Naive thymus-derived CD4-positive, alpha-beta T cell (primary cell): ENCODE measurements at places on chromosomes 5 and 9. TPM values are rescaled to one million over a fixed set of nuclear protein-coding genes. Genes with fewer than 3 reads are reported as not detected.

Gene GMCL2
- not detected for total RNA-seq

Gene ZNF366
- 0.11 TPM for total RNA-seq

Gene CPLANE1
- total RNA-seq, result 12.4 and 14.7 TPM in 2 replicates

Gene CBY3
- total RNA-seq, result 0.62 TPM

Gene SEMA6A
- total RNA-seq, result not detected

Gene LCN10
- 3.2 TPM for total RNA-seq

Gene TXNDC8
- total RNA-seq, result not detected

Gene XPA
- 16.4 and 16.7 TPM in 2 replicates for total RNA-seq

Gene RHOBTB3
- total RNA-seq, result 9.6 TPM

Gene SLC34A3
- not detected in 2 replicates for total RNA-seq

DNA sequence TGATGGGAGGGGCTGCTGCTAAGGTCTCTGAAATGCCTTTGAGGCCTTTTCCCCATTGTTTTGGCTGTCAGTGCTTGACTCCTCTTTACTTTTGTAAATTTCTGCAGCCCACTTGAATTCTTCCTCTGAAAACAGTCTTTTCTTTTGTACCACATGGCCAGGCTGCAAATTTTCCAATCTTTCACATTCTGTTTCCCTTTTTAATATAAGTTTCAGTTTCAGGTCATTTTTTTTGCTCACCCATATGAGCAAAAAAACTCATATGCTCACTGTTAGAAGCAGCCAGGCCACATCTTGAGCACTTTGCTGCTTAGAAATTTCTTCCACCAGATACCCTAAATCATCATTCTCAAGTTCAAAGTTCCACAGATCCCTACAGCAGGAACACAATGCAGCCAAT is 234.6 kb upstream of the ADRA1B start:
- no peak overlapping the region for H3K27ac ChIP-seq
- H3K4me3 ChIP-seq, result no peak overlapping the region
- no peaks in the 10 kb centered on the region for H3K36me3 ChIP-seq
- no peak for DNase-seq
- no peaks in the 10 kb centered on the region for H3K4me1 ChIP-seq

- no peaks in the 10 kb centered on the region for H3K4me1 ChIP-seq
- no peak overlapping the region for H3K4me3 ChIP-seq
- H3K27ac ChIP-seq, result no peak overlapping the region
- H3K36me3 ChIP-seq, result no peaks in the 10 kb centered on the region
These were observed 164.1 kb downstream of the HSD17B3 start for GRCh38 chr9:96137671-96138429.

DNA sequence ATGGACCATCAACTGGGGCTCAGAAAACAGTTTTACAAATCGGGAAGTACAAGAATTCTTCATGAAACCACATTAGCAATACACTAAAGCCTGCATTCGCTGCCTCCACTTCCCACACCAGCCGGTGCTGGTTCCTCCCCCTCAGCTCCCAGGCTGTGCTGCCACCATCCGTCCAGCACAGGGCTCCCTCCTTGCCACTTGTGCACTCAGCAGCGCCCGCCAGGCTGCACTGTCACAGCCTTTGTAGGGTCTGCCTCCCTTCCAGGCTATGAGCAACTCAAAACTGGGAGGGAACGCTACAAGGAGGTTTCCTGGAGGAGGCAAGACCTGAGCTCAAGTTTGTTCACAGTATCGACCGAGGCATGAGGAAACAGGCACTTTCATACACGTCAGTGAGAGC is 7.7 kb downstream of the MAPK9 start:
- no peak overlapping the region for H3K27ac ChIP-seq
- no peak for DNase-seq
- H3K4me1 ChIP-seq, result no peaks in the 10 kb centered on the region

DNA sequence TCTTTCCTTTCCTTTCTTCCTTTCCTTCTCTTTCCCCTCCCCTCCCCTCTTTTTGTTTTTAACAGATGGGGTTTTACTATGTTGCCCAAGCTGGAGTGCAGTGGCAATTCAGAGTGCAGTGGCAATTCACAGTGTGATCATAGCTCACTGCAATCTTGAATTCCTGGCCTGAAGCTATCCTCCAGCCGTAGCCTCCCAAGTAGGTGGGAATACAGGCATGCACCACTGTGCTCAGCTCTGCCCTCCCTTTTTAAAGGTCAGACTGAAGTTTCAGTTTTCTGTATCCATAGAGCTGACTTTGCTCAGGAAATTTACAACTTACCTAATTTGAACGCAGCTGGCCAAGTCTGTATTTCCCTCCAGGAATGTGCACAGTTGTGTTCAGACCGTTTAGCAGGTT is 696 bp downstream of the CCL28 start:
- H3K27ac ChIP-seq, result no peak overlapping the region
- DNase-seq, result no peak
- H3K27me3 ChIP-seq, result no peaks in the 10 kb centered on the region
- no peak overlapping the region for H3K4me3 ChIP-seq
- H3K4me1 ChIP-seq, result no peaks in the 10 kb centered on the region
- H3K36me3 ChIP-seq, result no peaks in the 10 kb centered on the region

GRCh38 chr5:663436-664342 is 29.5 kb downstream of the TPPP start:
- DNase-seq, result no peak
- H3K27me3 ChIP-seq, result no peaks in the 10 kb centered on the region
- peaks cover 56% of the 10 kb centered on the region for H3K36me3 ChIP-seq
- H3K4me1 ChIP-seq, result no peaks in the 10 kb centered on the region
- H3K27ac ChIP-seq, result no peak overlapping the region

- no peaks in the 10 kb centered on the region for H3K27me3 ChIP-seq
- H3K36me3 ChIP-seq, result no peaks in the 10 kb centered on the region
- H3K4me1 ChIP-seq, result no peaks in the 10 kb centered on the region
- no peak for DNase-seq
These were observed 20.4 kb upstream of the GDNF start for GRCh38 chr5:37860206-37860605.

GRCh38 chr5:78605611-78606010 is 43.0 kb downstream of the LHFPL2 start:
- H3K4me1 ChIP-seq, result no peaks in the 10 kb centered on the region
- DNase-seq, result no peak
- H3K27ac ChIP-seq, result no peak overlapping the region
- H3K36me3 ChIP-seq, result no peaks in the 10 kb centered on the region

- no peaks in the 10 kb centered on the region for H3K27me3 ChIP-seq
- no peak overlapping the region for H3K4me3 ChIP-seq
- peaks cover 10% of the 10 kb centered on the region for H3K4me1 ChIP-seq
- no peak for DNase-seq
These were observed 3.8 kb downstream of the EGR1 start for GRCh38 chr5:138468966-138469539.

GRCh38 chr5:177084175-177084574 is 2.5 kb upstream of the FGFR4 start:
- H3K4me3 ChIP-seq, result no peak overlapping the region
- no peaks in the 10 kb centered on the region for H3K36me3 ChIP-seq
- no peak overlapping the region for H3K27ac ChIP-seq
- no peak for DNase-seq

GRCh38 chr5:103744159-103744558 is 181.6 kb upstream of the NUDT12 start:
- no peaks in the 10 kb centered on the region for H3K4me1 ChIP-seq
- DNase-seq, result no peak
- no peak overlapping the region for H3K4me3 ChIP-seq
- H3K27me3 ChIP-seq, result no peaks in the 10 kb centered on the region

- H3K36me3 ChIP-seq, result no peaks in the 10 kb centered on the region
- no peak overlapping the region for H3K27ac ChIP-seq
- no peaks in the 10 kb centered on the region for H3K4me1 ChIP-seq
- H3K4me3 ChIP-seq, result no peak overlapping the region
These were observed 3.2 kb downstream of the PAPPA start for GRCh38 chr9:116156621-116157314.

DNA sequence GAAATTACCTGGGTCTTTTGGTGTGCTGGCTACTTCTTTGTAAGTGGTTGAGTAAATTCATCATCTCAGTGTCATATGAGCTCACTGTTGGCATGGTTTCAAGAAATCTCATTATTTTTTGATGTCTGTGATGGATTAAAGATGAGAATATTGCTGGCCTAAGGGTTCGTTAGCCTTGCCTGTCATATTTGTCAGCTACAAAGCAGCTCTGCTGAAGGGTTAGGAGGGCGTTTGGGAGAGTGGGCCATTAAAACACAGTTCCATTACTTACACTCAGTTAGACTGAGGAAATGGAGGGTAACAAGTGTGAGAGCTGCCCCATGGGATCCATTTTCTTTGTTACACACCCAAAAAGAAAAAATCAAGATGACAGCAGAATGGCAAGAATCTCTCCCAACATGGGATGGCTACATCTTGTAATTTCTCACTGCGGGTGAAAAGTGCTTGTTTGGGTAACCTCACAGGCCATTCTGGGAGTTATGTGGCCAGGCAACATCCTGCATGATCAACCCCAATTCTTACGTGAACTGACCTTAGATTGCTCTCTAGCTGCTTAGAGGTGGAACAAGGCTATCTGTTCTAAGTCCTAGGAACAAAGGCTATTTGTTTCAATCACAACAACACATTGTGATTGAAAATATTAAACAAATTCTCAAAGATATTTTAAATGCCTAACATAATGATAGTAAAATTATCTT is 609.5 kb upstream of the RGMB start:
- H3K4me3 ChIP-seq, result no peak overlapping the region
- DNase-seq, result no peak
- H3K27me3 ChIP-seq, result no peaks in the 10 kb centered on the region
- no peaks in the 10 kb centered on the region for H3K36me3 ChIP-seq
- H3K27ac ChIP-seq, result no peak overlapping the region
- H3K4me1 ChIP-seq, result no peaks in the 10 kb centered on the region

DNA sequence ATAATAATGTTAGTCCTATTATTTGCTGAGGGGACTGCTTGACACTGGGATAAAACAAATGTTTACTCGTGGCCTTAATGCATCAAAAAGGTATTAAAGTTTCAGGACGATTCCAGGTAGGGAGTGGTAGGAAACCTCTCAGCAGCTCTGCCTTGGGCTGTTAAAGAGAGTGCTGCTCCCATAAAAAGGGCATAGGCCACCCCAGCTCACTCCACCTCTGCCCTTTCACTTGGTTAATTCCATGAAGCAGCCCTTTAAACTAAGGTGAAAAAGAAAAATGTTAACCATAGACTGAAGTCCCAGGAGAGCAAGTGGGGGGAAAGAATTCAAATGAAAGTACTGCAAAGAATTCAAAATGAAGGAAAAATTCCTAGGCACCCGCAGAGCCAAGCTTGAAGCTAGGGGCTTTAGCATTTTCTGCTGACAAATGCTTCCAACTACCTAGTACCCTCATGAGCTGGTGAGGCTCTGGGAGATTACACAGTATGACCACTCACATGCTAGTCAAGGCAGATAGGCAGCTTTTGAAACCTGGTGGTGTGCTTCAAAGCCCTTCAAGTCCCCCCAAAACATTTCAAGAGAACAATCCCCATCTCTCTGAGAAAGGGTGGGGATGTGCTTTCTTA is 8.5 kb downstream of the KLF9 start:
- H3K27me3 ChIP-seq, result no peaks in the 10 kb centered on the region
- DNase-seq, result no peak
- no peaks in the 10 kb centered on the region for H3K36me3 ChIP-seq
- H3K4me1 ChIP-seq, result peaks cover 30% of the 10 kb centered on the region

- no peaks in the 10 kb centered on the region for H3K4me1 ChIP-seq
- H3K36me3 ChIP-seq, result no peaks in the 10 kb centered on the region
- H3K27me3 ChIP-seq, result no peaks in the 10 kb centered on the region
- DNase-seq, result no peak
- no peak overlapping the region for H3K4me3 ChIP-seq
These were observed 273.0 kb upstream of the RPS23 start for GRCh38 chr5:82551192-82551591.

DNA sequence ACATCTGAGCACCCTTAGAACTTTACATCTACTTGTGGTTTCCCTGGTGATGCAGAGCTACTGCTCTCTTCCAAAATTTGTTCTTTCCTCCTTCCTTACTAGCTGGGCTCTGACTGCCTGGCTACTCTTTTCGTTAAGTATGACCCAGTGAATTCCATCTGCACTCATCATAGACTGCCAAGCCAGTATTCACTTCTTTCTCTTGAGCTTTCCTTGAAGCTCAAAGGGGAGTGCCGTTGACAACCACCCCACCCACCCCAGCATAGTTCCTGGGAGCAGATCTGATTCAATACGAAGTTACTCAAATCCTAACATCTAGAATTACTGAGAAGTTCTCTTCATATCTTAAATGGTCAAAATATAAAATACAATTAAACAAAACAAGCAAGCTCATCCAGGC is 190.5 kb downstream of the ADAMTS12 start:
- H3K27ac ChIP-seq, result no peak overlapping the region
- no peaks in the 10 kb centered on the region for H3K27me3 ChIP-seq
- no peak for DNase-seq
- no peaks in the 10 kb centered on the region for H3K36me3 ChIP-seq
- H3K4me1 ChIP-seq, result no peaks in the 10 kb centered on the region
- no peak overlapping the region for H3K4me3 ChIP-seq

DNA sequence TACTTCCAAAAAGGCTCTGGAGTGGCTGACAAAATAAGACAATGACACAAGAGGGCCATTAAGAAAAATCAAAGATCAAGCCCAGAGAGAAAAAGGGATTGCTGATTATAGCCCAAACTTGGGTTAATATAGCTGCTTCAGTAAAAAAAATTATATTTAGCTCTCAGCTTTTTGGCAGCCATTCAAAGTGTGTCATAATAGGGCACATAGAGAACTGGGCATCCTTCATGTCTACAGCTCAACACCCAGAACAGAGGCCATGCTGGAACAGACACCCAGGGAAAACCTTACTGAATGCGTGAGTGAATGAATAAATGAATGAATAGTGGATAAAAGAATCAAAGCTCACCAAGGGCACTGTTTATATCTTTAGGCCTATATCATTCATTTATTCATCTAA is 110.1 kb downstream of the SLIT3 start:
- no peaks in the 10 kb centered on the region for H3K27me3 ChIP-seq
- no peaks in the 10 kb centered on the region for H3K36me3 ChIP-seq
- H3K27ac ChIP-seq, result no peak overlapping the region
- no peak overlapping the region for H3K4me3 ChIP-seq
- DNase-seq, result no peak
- H3K4me1 ChIP-seq, result no peaks in the 10 kb centered on the region

GRCh38 chr5:138972836-138973235 is 97.7 kb upstream of the LRRTM2 start:
- H3K36me3 ChIP-seq, result no peaks in the 10 kb centered on the region
- H3K4me3 ChIP-seq, result no peak overlapping the region
- H3K27me3 ChIP-seq, result no peaks in the 10 kb centered on the region
- no peaks in the 10 kb centered on the region for H3K4me1 ChIP-seq
- no peak for DNase-seq

GRCh38 chr5:143403334-143403592 is 223 bp downstream of the NR3C1 start:
- H3K27me3 ChIP-seq, result no peaks in the 10 kb centered on the region
- peaks cover 9% of the 10 kb centered on the region for H3K36me3 ChIP-seq
- H3K4me1 ChIP-seq, result peaks cover 29% of the 10 kb centered on the region
- H3K27ac ChIP-seq, result peak overlapping the region; percentile 91
- H3K4me3 ChIP-seq, result peak overlapping the region; percentile 78

DNA sequence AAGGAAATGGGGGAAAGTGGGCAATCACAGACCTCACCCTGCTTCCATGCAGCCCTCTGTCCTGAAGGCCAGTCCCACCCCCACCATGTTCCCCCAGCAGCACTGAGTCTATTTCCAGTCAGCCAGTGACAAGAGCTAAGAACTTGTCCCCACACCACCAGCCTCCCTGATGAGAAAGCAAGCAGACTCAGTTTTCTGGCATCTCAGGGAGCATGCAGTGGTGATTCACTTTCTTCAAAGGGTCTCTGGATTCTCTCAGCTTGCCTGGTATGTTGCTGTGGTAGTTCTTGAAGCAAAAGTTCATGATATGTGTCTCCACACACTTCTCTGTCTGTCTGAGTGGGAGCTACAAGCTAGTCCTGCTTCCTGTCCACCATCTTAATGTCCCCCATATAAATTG is 799.9 kb upstream of the TYRP1 start:
- H3K4me1 ChIP-seq, result no peaks in the 10 kb centered on the region
- H3K36me3 ChIP-seq, result no peaks in the 10 kb centered on the region
- H3K4me3 ChIP-seq, result no peak overlapping the region
